ENCODE measurements at places on chromosomes 1 and 21. TPM values are rescaled to one million over a fixed set of nuclear protein-coding genes. Genes with fewer than 3 reads are reported as not detected.

GRCh38 chr1:172383536-172383935 lies 36.9 kb upstream of the C1orf105 start:
- DNase-seq: peak; percentile 18

GRCh38 chr1:220341126-220341525 lies 68.9 kb upstream of the RAB3GAP2 start:
- DNase-seq: no peak

DNA sequence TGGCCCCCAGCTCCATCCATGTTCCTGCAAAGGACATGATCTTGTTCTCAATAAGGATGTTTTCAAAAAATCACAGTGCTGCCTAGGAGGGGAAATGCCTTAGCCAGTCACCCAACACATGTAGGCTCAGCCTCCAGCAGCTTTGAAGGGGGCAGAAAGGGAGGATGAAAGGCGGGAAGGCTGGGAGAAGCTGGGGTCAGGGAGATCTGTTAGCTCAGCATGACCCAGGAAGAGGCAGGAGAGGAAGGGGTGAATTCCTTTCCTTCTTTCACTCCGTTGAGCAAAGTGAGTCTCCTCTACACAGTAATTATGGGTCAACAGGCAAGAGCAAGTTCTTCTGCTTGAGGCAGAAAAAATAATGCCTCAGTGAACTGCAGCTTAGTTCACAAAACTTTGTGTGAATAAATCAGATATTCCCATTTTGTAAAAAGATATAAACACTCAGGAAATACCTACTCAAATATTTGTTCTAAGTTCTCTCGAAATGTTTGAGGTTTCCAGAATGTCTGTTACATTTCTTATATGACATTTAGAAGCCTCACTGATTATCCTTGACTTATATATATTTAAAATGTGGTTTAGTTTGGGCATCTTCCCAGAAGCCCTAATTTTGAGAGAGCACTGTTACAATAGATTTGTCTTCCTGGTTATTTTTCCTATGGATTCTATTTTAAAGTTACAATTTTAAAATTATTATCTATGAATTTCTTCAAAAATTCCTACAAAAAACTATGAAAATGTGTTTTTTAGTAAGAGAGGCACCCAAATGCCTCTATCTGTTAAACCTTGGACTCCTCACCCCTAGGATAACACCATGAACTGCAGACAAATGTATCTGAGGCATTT lies 116.8 kb downstream of the KCNJ6 start:
- DNase-seq: no peak

GRCh38 chr1:150537732-150538684 lies 11.2 kb upstream of the ADAMTSL4 start:
- DNase-seq: no peak

- no peak for DNase-seq
Observed at GRCh38 chr1:240906477-240906876, 294.5 kb upstream of the GREM2 start.

Gene SIM2
- total RNA-seq: not detected

Gene CYP4B1
- total RNA-seq: 164 TPM

Gene ADSS2
- 46.7 TPM for total RNA-seq

Gene GOLT1A
- 8.5 TPM for total RNA-seq

All from lung (tissue), 17 donors.